Kidney (tissue), 22 donors: ENCODE measurements at places on chromosomes 6 and 20. TPM values are rescaled to one million over a fixed set of nuclear protein-coding genes. Genes with fewer than 3 reads are reported as not detected.

DNA sequence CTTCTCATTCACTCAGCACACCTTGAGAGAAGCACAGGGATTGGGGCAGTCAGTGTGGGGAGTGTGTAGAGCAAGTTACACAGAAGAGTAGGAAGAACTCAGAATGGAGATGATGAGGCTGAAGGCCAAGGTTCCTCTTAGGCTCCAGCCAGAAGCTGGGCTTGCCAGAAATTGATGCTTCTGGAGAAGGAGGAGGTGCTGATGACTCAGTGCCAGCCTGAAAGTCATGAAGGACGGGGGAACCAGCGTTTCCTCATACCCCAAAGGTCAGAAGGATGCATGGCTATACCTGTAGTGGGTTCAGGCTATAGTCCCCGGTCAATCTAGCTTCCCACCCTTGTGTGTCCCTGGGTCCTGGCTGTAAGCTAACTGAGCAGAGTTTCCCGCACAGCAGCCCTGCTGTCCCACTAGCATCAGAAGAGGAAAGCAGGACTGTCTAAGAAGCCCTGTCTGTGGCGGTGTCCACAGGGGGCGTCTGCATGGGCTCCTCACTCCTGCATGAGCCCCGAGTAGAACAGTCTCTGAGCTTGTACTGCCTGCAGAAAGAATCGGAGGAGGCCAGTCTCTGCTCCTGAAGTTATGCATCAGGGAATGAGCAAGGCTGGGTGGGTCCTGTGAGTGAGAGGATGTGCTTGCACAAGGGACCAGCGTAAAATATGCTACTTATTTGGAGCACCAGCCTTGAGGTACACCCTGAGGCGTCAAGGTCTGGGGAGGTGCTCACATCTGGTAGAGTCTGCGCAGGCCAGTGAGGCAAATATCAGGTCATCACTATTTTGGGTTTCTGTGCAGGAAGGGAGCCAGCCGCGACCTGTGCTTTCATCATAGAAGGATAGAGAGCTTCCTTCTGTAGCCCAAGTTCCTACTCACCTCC lies 148.5 kb downstream of the MRPL14 start:
- no peaks in the 10 kb centered on the region for H3K27me3 ChIP-seq
- H3K36me3 ChIP-seq: no peaks in the 10 kb centered on the region
- H3K27ac ChIP-seq: no peak overlapping the region

GRCh38 chr6:156425359-156426020 lies 351.7 kb upstream of the ARID1B start:
- H3K4me1 ChIP-seq: no peaks in the 10 kb centered on the region
- H3K36me3 ChIP-seq: no peaks in the 10 kb centered on the region

DNA sequence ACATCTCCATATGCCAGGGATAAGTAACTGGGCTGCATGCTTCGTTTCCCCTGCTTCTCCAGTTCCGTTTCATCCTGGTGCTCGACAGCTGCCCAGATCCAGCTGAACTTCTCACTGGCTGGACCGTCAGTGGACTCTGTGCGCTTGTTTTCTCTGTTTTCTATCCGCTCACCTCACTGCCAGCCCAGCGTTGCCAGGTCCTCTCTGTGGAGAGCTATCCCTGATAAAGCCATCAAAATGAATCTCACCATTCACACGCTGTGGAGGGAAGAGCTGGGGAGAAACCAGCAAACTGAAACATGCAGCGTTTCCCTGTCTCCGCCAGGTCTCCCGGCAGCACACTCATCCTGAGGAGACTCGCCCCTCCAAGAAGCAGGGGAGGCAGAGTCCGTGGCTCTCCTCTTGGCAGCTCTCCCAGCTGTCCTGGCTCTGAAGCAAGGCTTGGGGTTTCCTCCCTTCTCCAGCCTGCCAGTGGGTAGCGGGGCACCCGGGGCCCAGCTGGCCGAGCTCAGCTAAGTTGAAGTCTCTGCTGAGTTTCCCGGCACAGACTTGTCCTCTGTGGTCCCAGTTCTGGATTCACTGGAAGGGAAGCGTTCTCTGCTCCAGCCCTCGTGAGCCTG lies 160.9 kb downstream of the DTNBP1 start:
- H3K36me3 ChIP-seq: peaks cover 3% of the 10 kb centered on the region
- H3K4me3 ChIP-seq: no peak overlapping the region
- H3K27ac ChIP-seq: no peak overlapping the region
- peaks cover 29% of the 10 kb centered on the region for H3K4me1 ChIP-seq
- peak; percentile 53 for DNase-seq

DNA sequence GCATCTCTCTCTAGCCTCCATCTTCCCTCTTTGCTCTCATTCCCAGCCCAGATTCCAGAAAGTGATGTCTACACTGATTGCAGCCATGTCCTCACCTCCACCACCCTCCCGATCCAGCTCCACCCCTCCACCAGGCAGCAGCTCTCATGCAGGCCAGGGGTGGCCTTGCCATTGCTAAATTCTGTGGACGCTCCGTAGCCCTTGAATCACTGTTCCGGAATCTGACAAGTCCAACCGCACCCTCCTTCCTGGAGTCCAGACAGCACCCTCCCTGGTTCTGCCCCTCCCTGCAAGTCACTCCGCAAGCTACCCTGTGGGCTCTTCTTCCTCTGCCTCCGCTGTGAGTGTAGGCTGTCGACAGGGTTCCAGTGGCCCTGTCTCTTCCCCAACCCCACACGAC lies 26.2 kb downstream of the TNXB start:
- H3K27ac ChIP-seq: no peak overlapping the region
- no peak overlapping the region for H3K4me3 ChIP-seq
- H3K4me1 ChIP-seq: peaks cover 4% of the 10 kb centered on the region
- DNase-seq: no peak
- no peaks in the 10 kb centered on the region for H3K36me3 ChIP-seq

GRCh38 chr6:81808851-81809570 lies 56.5 kb upstream of the TENT5A start:
- H3K4me1 ChIP-seq: no peaks in the 10 kb centered on the region
- no peaks in the 10 kb centered on the region for H3K36me3 ChIP-seq
- DNase-seq: no peak
- H3K27me3 ChIP-seq: no peaks in the 10 kb centered on the region

The MPC1 gene
- 74.1 TPM for total RNA-seq

The ADISSP gene
- 26.3 TPM for total RNA-seq

The EPPIN gene
- not detected for total RNA-seq
